ENCODE measurements at places on chromosomes 5 and 9.

DNA sequence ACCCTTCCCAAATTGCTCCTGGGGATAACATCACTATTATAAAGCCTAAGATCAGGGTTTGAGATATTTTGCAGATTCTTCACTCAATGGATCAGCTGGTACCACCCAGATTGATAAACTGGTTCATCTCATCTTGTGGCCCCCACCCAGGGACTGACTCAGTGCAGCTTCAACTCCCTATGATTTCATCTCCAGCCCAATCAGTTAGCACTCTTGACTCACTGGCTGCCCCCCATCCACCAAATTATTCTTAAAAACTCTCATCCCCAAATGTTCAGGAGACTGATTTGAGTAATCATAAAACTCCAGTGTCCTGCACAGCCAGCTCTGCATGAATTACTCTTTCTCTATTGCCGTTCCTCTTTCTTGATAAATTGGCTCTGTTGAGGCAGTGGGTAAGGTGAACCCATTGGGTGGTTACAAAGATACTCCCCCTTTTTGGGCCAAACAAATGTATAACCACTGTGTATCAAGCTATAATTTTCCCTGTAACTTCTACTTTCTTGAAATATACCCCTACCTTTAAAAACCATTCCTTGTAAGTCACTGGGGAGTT, 263.3 kb upstream of the IL12B start:
- DNase-seq = no peak

DNA sequence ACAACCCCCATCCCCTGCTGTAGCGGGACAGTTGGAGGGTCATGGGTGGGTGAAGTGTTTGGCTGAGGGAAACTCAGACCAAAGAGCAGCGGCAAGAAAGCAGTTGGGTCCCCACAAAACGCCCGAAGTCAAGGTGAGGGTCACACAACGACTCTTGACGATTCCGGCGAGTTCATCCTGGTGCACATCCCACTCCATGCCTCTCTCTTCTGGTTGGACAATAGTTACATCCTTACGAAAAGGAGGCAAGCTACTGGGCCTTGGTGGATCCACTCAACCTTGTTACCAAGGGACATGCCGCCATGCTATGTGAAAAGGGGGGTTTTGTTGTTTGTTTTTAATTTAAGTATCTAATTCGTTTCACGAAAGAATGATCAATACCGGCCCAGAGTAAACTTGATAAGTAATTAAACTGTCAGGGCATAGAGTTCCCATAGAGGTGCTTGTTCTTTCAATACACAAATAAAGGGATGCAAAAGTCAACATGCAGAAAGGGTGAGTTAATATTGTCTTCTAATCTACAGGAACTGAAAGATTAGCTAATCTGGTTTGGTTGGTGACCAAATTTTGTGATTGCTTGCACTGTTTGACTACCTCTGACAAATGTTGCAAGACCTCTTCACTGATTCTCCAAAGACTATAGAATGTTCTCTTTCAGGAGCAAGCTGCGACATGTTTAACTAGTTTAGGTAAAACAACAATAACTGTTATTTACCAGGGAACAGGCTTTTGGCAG, 732 bp upstream of the SMIM15 start:
- no peak for DNase-seq

GRCh38 chr5:168779333-168779732, 200.2 kb upstream of the PANK3 start:
- no peak for DNase-seq

DNA sequence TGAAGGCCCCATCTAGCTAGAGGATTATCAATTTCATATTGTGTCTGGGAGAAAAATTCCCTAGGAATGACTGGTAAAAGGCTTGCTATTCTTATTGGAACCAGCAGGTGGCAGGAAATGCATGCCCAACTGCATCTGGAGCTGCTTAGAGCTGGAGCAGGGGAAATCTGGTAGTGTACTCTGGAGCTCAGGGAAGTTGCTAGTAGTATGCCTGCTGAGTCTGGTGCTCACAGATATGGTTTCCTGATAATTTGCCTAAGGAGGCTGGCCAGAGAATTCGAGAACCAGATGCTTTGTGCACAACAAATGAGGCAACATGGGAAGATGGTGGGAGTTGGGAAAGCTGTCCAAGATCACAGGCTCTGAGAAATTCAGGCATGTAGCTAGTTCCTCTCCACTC, 53.7 kb downstream of the G3BP1 start:
- DNase-seq = no peak

GRCh38 chr9:95171001-95171400, 146.5 kb downstream of the FANCC start:
- no peak for DNase-seq

DNA sequence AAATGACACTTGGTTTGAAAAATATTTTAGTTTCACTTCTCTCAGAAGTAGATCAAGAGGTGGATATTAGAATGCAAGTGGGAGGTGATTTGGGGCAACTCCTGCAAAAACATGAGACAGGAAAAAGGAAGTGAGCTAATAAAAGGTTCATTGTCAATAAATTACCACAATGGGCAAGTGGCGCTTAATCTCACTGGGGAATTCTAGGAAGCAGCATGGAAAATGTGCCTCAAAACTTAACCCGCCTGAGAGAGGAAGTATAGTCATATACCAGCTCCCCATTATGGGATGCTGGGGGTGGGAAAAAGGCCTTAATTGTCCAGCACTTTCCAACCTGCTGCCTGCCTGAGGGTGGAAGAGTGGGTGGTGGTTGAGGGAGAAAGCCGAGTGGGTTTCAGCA, 204.1 kb downstream of the ELAVL2 start:
- DNase-seq = no peak
